Coronary artery (tissue), 2 donors: ENCODE measurements at places on chromosomes 2 and 18.

DNA sequence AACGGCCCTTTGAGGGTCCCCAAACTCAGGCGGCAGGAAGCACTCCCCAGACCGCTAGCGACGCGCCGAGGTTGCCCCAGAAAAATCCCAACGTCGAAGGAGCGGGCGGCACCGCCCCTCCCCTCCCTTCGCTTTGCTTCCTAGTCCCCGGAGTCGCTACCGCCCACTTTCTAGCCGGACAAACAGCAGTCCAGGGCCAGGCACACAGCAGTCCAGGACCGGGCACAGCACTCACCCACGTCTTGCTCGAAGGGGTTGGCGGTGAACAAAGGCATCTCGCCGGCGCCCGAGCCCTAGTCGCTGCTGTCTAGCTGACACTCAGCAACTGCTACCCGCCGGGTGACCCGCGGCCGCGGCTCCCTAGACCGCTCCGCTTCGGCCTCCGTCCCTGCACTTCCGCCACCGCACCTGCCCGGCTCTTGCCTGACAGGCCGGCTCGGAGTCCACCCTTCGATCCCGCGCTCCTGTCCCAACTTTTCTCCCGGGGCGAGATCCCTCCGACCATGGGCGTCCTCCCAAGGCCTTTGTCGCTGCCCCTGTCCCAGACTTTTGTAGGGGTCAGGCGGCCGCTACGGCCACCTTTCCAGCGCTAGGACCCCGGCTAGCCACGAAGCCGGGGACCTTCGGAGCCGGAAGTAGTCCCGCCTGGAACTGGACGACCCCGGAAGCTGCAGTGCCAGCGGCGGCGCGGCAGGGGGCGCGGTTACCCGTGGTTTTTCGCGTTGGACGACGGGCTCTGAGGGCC is at the start of gene STAM2:
STAM2 (minus strand) TSS at position 396 of the 745 bp plus-strand sequence; CDS start at position 275, 121 bp downstream.
- DNase-seq = peak; percentile 97

- DNase-seq = no peak
Measured at GRCh38 chr18:71252351-71252865, 963.6 kb downstream of the SOCS6 start.

DNA sequence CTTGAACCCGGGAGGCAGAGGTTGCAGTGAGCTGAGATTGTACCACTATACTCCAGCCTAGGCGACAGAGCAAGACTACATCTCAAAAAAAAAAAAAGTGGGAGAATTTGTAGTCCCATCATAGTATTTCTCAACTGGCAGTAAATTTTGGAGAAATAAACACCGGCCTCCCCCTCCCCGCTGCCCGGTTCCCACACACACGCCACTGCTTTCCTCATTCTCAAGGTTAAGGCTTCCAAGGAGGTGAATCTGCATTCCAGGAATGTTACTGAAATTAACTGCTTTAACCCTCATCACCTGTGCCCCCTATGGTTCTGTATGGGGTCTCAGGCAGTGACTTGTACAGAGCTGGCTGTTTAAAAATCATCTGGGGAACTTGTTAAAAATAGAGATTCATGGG is 49.9 kb downstream of the MRPL35 start:
- no peak for DNase-seq

DNA sequence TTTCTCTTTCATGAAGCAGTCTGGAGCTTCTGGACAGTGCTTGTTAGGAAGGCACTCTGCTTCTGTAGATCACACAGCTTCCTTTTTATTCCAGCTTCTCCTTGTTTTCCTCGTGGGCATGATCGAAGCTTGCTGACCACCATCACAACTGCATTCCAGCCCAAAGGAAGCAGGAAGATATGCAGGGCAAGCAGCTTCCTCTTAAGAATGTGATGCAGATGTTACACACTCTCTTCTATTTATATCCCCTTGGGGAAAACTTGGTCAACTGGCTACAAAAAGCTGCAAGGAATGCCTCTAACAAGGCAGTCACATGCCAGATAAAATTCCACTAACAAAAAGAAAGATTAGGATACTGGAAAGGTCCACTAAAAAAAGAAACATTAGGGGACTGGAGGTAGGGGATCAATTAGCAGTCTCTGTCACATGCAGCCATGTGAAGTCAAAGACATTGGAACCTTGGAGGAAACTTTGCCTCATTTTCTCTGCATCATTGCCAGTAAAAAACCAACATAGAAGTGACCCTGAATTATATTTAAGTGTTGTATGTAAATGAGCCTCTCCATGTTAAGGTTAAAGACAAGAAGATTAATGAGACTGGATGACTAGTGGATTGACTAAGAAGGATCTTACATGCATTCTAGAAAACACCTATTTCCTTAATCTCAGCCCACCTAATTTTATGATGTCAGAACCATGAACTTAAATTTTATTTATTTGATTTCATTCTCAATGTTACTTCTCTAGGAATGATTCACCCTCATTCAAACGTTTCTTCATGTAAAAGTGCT is 98.3 kb downstream of the NAB1 start:
- DNase-seq = no peak

GRCh38 chr18:8947566-8947965 is 154.9 kb upstream of the NDUFV2 start:
- no peak for DNase-seq

- DNase-seq = no peak
Measured at GRCh38 chr2:172091761-172092566, 6.7 kb downstream of the DLX1 start.

DNA sequence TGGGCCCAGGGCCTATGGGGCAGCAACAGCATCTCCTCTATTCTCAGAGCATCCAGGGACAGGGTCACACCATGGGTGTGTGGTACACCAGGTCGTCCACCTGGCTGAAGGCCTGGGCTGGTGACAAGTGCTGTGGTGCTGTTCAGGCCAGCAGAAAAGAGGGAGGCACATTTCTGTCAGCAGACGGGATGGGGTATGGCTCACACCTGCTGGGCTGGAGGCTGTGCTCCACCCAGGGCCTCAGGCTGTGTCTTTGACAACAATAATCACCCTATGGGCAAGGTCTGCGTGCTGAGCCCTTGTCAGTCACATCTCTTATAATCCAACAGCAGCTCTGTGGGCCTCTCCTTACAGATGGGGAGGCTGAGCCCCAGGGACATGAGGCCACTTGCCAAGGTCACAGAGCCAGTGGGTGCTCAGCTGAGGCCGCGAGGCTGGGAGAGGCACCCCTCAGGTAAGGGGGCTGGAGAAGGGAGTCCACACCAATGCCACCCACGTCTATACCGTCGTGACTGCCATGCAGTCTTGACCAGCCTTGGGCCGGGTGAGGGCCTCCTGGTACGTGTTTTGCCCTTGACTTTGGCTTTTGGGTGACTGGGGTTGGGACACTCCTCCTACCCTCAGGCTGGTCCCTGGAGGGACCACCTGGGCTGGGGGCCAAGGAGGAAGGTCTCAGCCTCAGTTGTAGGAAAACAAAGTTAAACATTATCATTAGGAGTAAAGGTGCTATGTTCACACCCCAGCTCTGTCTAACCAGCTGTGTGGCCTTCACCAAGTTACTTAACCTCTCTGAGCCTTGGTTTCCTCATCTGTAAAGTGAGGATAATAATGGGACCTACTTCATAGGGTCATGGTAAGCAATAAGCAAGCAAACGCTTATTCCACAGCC is 5.6 kb upstream of the HS6ST1 start:
- peak; percentile 64 for DNase-seq

- DNase-seq = no peak
Measured at GRCh38 chr2:62787386-62787785, 81.9 kb downstream of the EHBP1 start.

- no peak for DNase-seq
Measured at GRCh38 chr2:170723446-170723958, 8.4 kb downstream of the SP5 start.

DNA sequence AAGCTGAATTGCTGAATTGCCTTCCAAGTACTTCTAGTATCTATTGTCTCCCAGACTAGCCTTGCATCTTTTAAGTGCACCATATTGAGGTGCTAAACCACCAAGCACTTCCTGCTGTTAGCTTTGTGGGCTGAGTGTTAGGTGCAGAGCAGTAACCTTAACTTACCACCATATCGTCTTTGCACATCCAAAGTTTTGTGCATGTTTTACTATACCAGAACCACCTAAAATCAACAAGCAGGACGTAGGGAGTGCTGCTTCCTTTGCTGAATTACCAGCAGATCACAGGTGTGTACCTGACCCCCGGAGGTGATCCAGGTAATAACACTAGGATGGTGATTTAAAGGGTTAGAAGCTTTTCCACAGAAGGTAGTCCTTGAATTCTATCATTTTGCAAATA is 359.9 kb upstream of the HNRNPA3 start:
- DNase-seq = no peak

GRCh38 chr2:169933124-169933711 is 106.0 kb downstream of the UBR3 start:
- DNase-seq = no peak
